CD4-positive, alpha-beta T cell treated with Interleukin-6 for 4 hours (primary cell): ENCODE measurements at places on chromosomes 7 and 10.
A peak's percentile ranks its signal among the peaks of the same experiment; 100 is the strongest.

GRCh38 chr10:35349389-35349915, 13.1 kb downstream of the CCNY start:
- DNase-seq = no peak

DNA sequence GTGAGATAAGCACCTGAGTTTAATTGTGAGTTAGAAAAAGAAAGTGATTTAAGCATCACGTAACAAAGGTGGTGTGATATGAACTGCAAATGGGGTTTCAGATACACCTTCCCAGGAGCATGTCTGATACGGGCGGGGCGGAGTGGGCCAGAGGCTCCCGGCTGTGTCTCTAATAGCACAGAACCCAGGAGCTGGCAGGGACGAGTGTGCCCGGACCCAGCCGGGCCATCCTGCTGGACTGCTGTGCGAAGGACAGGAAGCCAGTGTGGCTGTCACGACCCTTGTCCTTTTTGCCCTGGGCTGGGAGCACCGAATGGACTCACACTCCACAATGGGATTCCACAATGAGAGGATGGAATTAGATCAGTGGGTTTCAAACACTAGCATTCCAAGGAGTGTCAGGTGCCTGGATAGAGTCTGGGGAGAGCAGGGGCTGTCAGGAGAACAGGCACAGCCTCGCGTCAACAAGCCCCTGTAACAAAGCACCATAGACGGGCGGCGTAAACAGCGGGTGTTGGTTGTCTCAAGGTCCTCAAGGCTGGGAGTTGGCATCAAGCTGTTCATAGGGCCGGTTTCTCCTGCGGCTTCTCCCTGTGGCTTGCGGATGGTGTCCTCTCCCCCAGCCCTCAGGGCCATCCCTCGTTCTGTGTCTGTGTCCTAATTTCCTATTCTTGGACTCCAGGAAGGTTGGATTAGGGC, 242.6 kb upstream of the PITRM1 start:
- no peak for DNase-seq

- no peak for DNase-seq
Observed at GRCh38 chr10:7606951-7607404, 59.8 kb downstream of the ITIH5 start.

DNA sequence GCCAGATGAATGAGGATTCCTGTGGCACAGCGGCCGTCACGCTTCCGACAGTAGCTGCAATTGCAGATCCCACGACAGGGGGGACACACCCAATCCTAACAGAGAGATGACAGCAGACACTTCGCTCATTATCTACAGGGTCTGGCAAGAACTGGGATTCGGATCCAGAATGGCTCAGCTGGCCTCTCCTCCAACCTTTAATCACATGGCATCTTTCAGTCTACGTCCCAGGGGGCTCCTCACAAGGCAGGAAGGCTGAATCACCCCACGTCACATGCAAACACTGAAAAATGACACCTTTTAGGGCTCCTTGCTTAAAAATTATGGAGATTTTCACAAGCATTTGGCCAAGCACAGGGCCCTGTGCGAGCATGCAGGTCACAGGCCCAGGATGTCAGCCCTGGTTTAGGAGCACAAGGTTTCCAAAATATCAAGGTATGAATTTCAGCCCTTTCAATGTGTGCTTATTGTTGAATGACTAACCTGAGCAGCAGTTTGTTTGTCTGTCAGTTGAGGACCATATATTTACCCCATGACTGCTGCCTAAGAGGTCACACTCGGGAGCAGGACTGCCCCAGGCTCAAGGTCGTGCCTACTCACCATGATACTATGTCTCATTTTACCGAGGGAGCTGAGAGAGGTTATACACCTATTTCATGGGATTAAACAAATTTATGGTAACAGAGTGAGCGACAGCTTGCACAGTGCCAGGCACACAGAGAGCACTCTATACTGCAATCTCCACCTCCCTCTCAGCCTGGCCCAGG, 42.5 kb downstream of the CDCA7L start:
- no peak for DNase-seq

GRCh38 chr7:140512317-140513000, 33.2 kb upstream of the MKRN1 start:
- no peak for DNase-seq

GRCh38 chr7:91408388-91409154, 144.3 kb downstream of the FZD1 start:
- DNase-seq = no peak

GRCh38 chr7:35482231-35482630, 212.7 kb downstream of the HERPUD2 start:
- no peak for DNase-seq

GRCh38 chr7:82530361-82530760, 86.8 kb upstream of the CACNA2D1 start:
- no peak for DNase-seq

GRCh38 chr7:70539205-70539604, 592.7 kb upstream of the GALNT17 start:
- DNase-seq = no peak

- DNase-seq = no peak
Observed at GRCh38 chr7:20444030-20444800, 113.5 kb downstream of the ITGB8 start.

DNA sequence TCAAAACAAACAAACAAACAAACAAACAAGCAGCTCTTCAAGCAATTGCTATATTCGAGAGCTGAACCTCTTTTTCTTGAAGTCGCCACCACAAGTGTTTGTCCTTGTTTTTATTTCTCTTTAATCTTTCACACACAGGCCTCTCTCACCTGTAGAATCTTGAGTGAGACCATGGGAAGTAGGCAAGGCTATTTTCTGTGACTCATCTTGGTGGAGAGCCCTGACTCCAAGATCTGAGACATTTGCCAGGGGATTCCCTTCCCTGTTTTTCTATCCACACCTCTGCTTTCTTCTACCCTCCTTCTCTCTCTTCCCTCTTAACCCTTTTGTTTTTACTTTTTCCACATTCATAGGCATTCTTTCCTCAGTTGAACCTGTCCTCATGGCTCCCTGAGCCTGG, 8.0 kb upstream of the TAS2R60 start:
- DNase-seq = no peak

- no peak for DNase-seq
Observed at GRCh38 chr10:3777981-3778691, 6.9 kb downstream of the KLF6 start.

DNA sequence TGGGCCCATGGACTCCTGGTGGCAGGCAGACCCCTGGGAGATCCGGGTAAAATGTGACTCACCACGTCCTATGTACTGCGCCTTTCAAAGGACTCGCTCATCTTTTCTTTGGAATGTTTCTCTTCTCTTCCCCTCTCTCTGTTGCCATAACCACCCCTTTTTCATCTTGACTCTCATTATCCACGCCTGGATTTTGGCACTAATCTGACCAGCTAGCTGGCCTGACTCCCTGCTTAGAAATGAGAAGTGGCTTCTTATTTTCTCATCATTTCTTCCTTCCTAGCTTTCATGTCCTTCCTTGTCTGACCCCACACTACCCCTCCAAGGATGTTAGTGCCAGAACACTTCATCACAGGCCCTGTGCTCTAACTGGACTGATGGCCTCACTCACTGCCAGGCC, 98.0 kb upstream of the FAM171A1 start:
- no peak for DNase-seq

- no peak for DNase-seq
Observed at GRCh38 chr7:135597181-135597925, 39.6 kb downstream of the NUP205 start.

- no peak for DNase-seq
Observed at GRCh38 chr10:63173468-63174232, 40.5 kb downstream of the NRBF2 start.

DNA sequence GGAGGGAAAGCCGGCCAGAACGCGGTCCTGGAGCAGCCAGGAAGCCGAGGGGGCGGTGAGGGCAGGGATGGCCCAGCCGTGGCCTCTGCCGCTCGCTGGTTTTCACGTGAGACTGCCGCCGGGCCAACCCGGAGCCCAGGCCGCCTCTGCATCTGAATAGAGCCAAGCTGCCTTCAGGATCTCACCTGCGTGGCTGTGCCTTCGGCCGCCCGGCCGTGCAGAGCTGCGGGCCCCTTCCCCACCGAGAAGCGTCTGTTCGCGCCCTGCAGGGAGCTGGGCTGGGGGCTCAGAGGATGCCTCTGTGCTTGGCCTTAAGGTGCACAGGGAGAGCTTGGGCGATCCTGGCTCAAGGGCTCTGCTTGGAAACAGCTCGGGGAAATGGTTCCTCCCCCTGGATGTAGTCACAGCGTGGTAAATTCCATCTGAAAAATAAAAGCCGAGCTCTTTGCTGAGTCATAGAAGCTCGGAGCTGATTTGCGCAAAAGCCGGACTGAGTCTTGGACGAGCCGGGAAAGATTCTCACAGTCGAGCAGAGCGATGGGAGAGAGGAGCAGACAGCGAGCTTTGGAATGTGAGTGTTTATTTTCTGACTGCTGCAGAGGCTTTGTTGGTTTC, at the start of gene JAKMIP3:
TSS of gene JAKMIP3 (plus strand) at position 456 of the 615 bp plus-strand sequence. CDS start 38,863 bp downstream, outside the sequence.
- no peak for DNase-seq

DNA sequence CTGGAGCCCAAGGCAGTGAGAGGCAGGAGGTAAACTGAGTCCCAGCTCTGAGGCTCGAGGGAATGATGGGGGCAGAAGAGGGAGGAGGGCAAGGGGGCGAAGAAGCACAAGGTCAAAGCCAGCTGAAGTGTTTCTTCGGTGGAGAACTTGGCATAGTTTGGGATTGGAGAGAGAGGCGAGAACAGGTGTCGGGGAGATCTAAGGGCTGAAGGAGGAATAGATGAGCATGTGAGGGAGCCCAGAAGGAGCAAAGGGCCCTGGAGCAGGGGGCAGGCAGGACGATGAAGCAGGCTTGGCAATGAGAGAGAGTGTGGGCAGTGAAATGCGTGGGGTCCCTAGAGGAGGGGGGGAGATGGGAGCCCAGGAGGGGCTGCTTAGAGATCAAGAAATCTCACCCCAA, 35.9 kb downstream of the SH3PXD2A start:
- no peak for DNase-seq

DNA sequence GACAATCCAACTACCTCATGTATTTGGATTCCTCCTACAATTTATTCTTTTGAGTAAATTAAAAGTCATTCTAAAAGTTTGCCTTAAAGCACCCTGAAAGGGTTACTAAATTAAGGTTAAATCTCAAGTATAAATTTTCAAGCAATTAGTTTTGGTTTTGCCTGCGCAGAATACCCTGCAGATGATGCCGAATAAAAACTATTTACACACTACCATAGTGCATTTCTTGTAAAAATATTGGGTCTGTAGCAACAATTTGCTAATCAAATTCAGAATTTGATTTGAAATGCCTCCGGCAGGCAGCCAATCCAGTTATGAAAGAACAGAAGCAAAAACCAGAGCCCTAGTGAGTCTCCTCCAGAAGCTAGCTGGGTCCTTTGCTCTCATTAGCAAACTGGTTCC, 122.2 kb downstream of the TWIST1 start:
- DNase-seq = no peak

GRCh38 chr7:98227939-98228338, 16.7 kb downstream of the BHLHA15 start:
- no peak for DNase-seq

- DNase-seq = no peak
Observed at GRCh38 chr7:8582728-8583127, 149.3 kb downstream of the NXPH1 start.

GRCh38 chr10:54139819-54140428, 661.1 kb downstream of the PCDH15 start:
- DNase-seq = no peak

DNA sequence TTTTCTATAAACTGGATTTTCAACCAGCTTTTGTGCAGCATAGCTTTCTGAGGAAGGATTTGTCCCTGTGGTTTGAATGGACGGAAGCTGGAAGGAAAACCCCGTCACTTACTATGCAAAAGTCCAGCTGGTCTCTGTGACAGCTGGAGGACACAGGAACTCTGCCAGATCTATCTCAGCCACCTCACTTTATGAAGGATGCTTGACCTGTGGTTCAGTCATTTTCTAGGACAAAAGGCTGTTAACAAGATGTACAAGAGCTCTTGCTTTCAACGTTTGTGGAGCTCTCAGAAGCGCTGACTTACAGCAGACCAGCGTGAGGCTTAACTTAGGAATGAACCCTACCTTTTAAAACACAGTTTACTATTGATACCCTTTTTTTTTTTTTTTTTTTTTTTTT, 90.8 kb downstream of the CREM start:
- DNase-seq = no peak

GRCh38 chr10:77853256-77853655, 73.3 kb downstream of the DLG5 start:
- DNase-seq = no peak

- DNase-seq = no peak
Observed at GRCh38 chr7:112045222-112045621, 161.0 kb downstream of the DOCK4 start.

DNA sequence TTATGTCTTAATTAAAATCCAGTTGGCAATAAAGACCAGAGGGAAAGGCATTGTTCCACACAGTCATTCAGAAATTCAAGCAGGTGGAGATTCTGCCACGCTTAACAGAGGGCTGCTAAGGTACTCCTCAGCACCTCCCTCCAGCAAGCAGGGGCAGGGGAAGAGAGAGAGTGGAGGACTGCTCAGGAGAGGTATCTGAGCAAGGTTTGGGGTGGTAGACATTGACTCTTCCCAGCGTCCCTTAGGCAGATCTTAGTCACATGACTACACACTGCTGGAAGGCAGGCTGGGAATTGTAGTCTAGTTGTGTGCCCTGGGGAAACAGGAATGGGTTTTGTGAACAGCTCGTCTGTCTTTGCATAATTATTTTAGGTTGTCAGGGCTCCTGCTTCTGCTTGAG, 181.6 kb downstream of the NPSR1 start:
- DNase-seq = no peak

DNA sequence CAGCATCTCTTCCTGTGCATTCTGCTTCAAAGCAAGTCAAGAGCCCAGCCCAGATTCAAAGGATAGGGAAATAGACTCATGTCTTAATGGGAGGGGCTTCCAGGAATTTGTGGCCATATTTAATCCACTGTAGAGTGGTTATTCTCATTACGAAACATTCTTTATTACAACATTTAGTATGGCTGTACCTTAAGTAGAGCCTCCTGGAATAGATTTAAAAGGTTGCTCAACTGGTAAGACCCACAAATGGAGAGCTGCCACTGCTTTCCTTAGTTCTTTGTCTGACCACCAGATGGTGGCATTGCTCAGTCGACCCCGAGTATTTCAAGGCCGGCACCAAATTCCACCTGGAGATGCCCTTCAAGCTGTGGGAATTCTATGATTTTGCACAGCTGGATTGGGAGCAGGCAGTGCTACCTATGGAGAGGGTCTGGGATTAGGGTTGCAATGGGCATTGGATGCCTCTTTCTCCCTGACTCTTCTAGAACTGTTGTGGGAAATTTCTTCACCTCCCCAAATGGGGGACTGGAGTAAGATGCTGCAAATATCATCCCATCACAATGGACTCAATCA, 102.2 kb downstream of the RBM20 start:
- peak; percentile 65 for DNase-seq

- no peak for DNase-seq
Observed at GRCh38 chr10:58280477-58280876, 11.5 kb downstream of the CISD1 start.

- DNase-seq = no peak
Observed at GRCh38 chr10:46555713-46556514, 544 bp downstream of the GPRIN2 start.
